ENCODE measurements at places on chromosomes 2 and 18.

- DNase-seq, result no peak
Measured at GRCh38 chr2:171310889-171311288, 122.9 kb downstream of the METTL8 start.

DNA sequence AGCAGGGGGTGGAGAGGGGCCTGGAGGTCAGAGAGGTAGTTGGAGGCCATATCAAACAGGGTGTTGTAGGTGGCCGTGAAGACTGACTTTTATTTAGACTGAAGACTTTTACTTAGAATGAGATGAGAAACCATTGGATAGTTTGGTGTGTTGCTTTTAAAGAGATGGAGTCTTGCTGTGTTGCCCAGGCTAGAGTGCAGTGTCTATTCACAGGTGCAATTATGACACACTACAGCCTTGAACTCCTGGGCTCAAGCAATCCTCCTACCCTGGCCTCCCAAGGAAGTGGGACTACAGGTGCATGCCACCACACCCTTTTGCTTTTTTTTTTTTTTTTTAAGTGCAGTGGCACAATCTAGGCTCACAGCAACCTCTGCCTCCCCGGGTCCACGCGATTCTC is 2.5 kb upstream of the LRPPRC start:
- DNase-seq, result no peak

GRCh38 chr2:11873356-11874154 is 127.1 kb downstream of the LPIN1 start:
- peak; percentile 32 for DNase-seq

- DNase-seq, result no peak
Measured at GRCh38 chr2:150789376-150789905, 302.0 kb upstream of the RND3 start.

- no peak for DNase-seq
Measured at GRCh38 chr18:45213040-45213333, 402.3 kb upstream of the SLC14A2 start.

DNA sequence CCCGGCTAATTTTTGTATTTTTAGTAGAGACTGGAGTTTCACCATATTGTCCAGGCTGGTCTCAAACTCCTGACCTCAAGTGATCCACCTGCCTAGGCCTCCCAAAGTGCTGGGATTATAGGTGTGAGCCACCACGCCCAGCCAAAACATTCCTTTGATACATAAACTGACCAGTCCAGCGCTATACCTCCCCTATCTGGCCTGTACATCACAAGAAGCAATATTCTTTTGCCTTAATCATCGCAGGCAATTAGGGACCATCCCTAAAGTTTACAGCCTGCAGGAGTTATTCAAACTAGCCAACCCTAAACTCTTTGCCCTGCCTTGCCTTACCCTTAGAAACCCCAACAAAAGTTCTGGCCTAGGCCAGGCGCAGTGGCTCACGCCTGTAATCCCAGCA is 6.8 kb upstream of the PPM1G start:
- DNase-seq, result peak; percentile 7

Data from activated CD8-positive, alpha-beta memory T cell treated with anti-CD3 and anti-CD28 coated beads for 24 hours (primary cell).